Adrenal gland (tissue), 19 donors: ENCODE measurements at places on chromosomes 3 and 15.
A peak's percentile ranks its signal among the peaks of the same experiment; 100 is the strongest.

DNA sequence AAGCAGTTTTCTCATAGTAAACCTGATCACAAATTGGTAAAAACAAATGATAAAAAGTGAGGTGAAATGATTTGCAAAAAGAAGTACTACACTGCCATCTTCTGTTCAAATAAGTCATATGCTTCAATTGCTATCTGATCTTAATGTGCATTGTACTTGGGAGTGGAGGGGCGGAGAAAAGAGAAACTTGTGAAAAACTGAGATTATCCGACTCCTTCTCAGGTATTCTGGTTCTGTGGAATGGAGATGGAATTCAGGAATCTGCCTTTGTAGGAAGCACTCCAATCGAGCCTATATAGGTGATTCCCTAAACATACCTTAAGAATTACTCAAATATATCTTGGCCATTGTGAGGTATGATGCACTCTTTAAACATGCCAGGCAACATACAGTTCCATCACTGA is 180.6 kb downstream of the CHL1 start:
- DNase-seq, result no peak

- DNase-seq, result no peak
These were observed 12.6 kb upstream of the STARD5 start for GRCh38 chr15:81336568-81336967.

GRCh38 chr3:32602206-32602605 is 31.5 kb upstream of the DYNC1LI1 start:
- no peak for DNase-seq

- DNase-seq, result no peak
These were observed 265.1 kb downstream of the UBE2E2 start for GRCh38 chr3:23468203-23468602.

DNA sequence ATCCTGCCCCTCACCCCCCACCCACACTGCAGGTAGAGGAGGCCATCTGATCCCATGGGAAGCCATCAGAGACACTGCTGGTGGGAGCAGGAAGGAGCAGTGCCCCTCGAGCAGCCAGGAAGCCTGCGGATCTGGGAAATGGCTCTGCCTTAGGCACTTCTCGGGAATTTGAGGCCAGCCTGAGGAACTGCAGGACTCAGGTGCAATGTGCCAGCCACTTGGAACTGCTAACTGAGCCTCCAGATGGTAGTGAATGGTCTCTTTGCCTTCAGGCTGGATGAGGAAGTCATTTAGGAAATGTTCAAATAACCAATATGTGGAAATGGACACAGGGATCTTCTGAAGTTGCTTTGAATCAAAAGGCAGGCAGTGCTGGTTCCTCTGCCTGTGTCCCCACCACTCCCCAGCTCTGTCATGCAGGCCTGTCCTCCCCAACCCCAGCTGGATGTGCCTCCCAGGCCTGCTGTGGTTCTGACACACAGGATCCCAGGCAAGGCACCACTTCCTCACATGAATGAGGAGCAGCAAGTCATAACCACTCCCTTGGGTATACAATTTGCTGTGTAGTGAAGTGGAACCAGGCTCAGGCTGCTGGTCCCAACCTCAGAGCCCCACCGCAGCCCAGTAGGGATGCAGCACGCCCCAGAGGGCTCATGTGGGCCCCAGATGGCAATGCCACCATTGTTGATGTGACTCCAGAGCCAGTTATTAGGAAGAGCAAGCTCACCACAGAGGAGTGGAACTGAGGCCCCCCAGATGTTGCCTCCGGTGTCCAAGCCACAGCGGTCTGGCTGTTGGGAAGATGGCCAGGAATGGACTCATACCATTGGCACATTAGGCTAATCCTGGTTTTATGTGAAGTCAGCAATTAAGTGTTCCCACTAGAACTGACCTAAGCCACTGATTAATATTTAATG is 46.5 kb upstream of the LIMD1 start:
- DNase-seq, result peak; percentile 52

GRCh38 chr3:43148033-43148432 is 42.2 kb upstream of the POMGNT2 start:
- DNase-seq, result no peak

- no peak for DNase-seq
These were observed 23.0 kb upstream of the MINDY4B start for GRCh38 chr3:150928234-150928633.

DNA sequence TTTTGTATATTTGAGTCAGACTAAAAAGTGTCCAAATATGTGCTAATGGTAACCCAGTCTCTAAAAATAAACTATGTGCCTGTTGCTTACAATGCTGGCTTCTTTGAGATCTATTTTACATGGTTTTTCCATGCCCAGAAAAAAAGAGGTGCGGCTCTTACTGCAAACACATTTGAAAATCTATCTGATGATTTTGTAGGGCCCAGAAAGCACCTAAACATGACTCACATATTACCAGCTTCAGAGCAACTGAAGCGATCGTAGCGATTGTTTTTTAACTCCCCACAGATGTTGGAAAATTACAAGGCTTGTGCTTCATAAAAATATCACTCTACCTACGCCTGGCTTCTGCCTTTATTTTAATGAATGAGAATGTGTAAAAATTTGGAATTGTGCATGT is 53.5 kb downstream of the SUCNR1 start:
- DNase-seq, result no peak

GRCh38 chr3:1587426-1587825 is 494.6 kb downstream of the CNTN6 start:
- DNase-seq, result no peak

DNA sequence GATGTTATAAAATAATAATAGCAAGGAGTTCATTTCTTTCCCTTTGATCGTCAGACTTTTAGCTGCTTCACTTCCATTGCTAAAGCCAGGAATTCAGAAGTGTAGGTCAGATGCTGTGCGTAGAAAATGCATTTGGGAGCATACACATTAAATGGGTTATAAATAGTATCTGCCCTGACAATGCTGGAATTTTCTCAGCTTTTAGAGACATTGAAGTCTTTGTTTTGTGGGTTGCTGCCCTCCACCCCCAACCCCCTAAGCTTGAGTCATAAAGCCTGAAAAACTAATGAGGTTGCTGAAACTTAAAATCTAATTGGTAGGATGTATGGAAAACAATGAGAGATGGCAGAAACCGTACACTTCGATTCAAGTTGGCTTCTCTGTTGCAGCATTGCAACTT is 81.9 kb downstream of the MITF start:
- DNase-seq, result no peak
